ENCODE measurements at places on chromosomes 6 and 20.

- DNase-seq = no peak
These were observed 385.2 kb downstream of the KIF16B start for GRCh38 chr20:16187956-16188616.

DNA sequence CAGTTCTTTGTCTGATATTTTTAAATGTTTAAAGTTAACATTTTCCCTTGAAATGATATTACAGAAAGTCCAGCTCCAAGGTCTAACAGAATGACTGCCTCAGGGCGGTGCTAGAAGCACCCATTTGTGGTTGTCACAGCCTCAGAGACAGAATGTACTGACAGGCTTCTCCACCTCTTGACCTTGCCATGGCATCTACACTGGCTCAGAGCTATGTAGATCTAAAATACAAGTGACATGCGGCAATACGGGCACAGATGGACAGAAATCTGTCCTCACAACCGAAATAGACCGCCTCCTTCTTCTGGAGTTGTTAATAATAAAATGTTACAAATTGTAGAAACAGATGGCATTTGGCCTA lies 167.2 kb upstream of the THEMIS start:
- no peak for DNase-seq

DNA sequence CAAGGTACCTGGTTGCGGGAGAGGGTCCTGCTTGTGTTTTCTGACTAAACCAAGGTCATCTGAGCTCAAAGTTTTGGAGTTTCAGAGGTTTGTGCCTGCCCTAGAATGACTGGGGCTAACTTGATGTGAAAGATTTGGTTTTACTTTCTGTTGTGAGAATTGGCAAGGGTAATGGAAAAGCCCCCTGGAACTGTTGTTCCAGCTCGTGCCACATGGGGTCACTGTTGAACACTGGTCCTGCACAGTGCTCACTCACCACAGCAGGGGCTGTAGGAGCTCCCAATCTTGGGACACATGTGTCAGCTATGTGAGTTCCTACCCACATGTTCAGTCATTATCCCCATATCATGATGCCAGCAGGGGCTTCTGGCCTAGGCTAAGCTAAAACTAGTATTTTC lies 6.5 kb downstream of the TGM6 start:
- DNase-seq = no peak

- DNase-seq = no peak
These were observed 50.1 kb downstream of the ZBTB9 start for GRCh38 chr6:33504486-33504885.

GRCh38 chr6:169221264-169221663 lies 32.4 kb downstream of the THBS2 start:
- no peak for DNase-seq

- no peak for DNase-seq
These were observed 283.9 kb downstream of the UBE3D start for GRCh38 chr6:82781620-82782204.

- DNase-seq = no peak
These were observed 40.5 kb downstream of the TGM6 start for GRCh38 chr20:2421247-2421646.

GRCh38 chr6:165266191-165266590 lies 43.2 kb downstream of the C6orf118 start:
- DNase-seq = no peak

- no peak for DNase-seq
These were observed 131.4 kb downstream of the EDN1 start for GRCh38 chr6:12421596-12421995.

GRCh38 chr20:15603506-15603905 lies 969.7 kb downstream of the KIF16B start:
- no peak for DNase-seq

DNA sequence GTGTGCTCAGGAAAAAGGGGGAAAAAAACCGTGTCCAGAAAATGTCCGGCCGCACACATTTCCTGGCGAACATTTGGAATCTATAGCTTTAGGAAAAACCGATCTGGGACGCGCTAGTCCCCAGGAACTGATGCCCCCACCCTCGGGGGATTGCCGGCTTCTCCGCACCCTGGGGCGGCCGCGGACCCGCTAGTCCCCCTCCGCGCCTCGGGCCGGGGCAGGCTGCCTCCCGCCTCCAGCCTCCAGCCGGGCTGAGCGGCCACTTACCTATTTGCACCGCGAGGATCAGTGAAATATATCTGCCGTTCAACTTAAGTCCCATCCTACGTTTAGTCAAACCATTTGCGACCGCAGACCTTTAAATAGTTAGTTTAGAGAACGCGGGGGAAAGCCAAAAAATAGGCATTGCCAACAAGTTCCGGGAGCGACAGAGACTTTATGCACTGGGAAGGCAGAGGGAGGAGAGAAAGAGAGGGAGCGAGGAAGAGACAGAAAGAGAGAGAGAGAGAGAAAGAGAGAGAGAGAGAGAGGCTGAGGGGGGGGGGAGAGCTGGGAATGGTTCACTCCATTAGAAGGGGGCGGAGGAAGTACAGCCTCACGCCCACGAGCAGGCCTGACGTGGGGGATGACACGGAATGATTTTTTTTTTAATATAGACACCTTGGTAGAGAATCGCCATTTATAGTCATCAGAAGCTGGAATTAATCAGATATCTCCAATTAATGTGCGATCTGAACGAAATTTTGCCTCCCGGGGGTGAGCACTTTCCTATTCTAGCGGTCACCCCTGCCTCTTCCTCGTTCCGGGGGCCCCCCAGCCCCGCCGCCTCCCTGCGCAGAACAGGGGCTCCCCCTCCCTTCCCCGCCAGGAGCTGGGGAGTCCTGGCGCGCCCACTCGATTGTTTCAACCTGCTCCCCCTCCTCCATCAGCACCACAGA lies at the start of gene NRN1:
TSS of gene NRN1 (minus strand) at position 498 of the 938 bp plus-strand sequence. CDS start at position 322, 176 bp downstream.
- DNase-seq = no peak

GRCh38 chr20:25239387-25240370 lies 8.2 kb upstream of the PYGB start:
- no peak for DNase-seq

DNA sequence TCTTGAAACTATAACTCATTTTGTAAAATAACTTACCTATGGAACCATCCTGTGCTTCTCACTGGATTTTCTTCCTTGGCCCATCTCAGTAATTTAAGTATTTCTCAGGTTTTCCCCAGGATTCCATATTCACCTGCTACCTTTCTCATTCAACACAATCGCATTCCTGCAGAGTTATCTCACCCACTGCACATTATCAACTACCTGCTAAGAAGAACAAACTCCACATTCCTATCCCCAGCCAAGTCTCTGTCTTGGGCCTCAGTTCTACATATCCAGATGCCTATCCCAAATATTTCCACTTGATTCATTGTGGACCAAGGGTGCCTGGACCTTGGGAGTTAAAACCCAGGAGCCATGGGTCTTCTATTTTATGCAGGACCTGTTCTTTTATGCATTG lies 60.2 kb upstream of the KCNQ5 start:
- no peak for DNase-seq

GRCh38 chr6:87396595-87397392 lies 11.0 kb upstream of the CFAP206 start:
- no peak for DNase-seq

- no peak for DNase-seq
These were observed 25.7 kb downstream of the PIGU start for GRCh38 chr20:34651200-34651599.

DNA sequence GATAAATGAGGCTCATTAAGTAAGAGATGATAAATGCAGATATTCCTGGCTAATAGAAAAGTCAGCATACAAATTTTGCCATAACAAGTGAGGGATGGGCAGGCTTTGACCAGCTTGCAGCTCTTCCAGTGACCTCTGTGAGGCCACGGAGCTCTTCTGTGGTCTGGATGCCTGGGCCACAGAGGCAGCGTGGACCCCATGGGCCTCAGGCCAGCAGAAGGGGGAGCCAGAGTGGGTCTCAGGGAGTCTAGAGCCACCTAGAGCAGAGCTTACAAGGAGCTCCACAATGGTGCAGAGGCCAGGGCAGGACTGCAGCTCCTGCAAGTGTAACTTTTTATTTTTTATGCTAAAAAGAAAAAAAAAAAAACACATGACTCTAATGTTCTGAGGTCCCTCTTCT lies 165.1 kb downstream of the ARID1B start:
- DNase-seq = no peak

- no peak for DNase-seq
These were observed 502.4 kb upstream of the PTCHD4 start for GRCh38 chr6:48613231-48613949.

DNA sequence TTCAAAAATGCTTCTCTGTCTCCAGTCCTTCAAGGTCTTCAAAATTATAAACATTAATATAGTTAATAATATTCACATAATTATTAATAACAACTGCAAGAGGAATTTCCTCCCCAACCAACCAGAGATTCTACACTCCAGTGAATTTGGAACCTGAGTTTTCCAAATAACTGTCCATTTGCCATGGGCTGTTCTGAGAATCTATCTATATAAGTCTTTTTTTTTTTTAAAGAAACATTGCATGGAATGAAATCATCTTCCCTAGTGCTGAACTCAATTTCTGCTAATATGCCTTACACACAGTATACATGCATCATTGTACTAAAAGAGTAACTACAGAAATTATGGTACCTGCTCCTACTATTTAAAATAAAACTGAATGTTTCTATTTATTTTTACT lies 113.9 kb downstream of the SLC22A3 start:
- no peak for DNase-seq

GRCh38 chr20:11467436-11467835 lies 450.3 kb upstream of the BTBD3 start:
- no peak for DNase-seq

Measured in activated CD8-positive, alpha-beta memory T cell treated with anti-CD3 and anti-CD28 coated beads for 1 hour (primary cell).